ENCODE measurements at places on chromosomes 2 and 18.

- no peak for DNase-seq
- no peaks in the 10 kb centered on the region for H3K4me1 ChIP-seq
- H3K4me3 ChIP-seq = no peak overlapping the region
- H3K27me3 ChIP-seq = no peaks in the 10 kb centered on the region
These were observed 211.0 kb downstream of the PIK3C3 start for GRCh38 chr18:42165922-42166513.

DNA sequence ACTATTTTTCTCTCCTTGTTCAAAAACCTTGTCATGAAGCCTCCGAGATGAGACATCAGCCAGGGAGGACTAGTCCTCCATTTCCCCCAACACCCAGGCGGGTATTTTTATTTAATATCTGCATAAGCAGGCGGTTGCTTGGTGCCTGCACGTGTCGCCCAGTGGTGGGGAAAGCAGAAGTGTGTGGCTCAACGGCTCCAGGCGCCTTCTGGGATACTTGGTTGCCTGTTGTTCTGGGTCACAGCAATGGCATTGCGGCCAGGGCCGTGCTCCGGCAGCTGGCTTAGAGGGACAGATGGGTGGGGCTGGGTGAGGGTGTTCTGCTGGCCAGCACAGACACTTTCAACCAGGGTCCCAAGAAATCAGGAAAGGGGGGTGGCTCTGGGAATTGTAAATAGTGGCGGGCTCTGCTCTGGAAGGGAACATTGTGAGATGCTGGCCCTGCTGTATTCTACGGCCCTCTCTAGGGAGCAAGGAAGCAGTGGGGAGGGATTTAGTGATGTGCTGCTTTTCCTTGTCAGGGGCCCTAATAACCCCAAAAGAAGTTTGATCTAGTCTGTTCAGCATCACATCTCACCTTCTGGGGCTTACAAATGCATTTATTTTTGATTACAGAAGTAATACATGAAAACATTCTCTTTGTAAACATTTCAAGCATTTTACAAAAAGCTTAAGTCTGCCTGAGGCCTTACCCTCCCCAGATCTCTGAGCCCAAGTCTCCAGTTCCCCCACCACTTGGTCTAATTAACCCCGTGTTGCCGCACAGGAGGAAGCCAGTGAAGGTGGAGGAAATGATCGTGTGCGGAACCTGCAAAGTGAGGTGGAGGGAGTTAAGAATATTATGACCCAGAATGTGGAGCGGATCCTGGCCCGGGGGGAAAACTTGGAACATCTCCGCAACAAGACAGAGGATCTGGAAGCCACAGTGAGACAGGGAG lies 1.1 kb downstream of the VAMP8 start:
- H3K27ac ChIP-seq = no peak overlapping the region
- H3K36me3 ChIP-seq = no peaks in the 10 kb centered on the region
- no peak overlapping the region for H3K4me3 ChIP-seq

DNA sequence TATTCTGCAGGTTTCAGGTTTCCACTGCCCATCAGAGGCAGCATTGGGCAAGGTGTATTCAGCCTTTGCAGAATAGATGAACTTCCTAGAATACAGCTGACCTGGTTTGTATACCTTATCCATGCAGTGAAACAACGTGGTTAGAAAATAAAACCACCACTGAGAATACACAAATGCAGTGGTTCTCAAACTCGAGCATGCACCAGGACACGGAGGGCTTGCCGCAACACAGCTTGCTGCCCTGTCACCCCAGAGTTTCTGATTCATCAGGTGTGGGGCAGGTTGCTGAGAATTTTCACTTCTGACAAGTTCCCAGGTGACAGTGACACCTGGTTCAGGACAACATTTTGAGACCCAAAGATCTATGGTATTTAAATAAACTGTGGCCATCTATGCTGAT lies 23.4 kb upstream of the C1D start:
- no peak for DNase-seq
- peaks cover 3% of the 10 kb centered on the region for H3K27me3 ChIP-seq
- H3K27ac ChIP-seq = no peak overlapping the region
- H3K4me1 ChIP-seq = no peaks in the 10 kb centered on the region
- no peaks in the 10 kb centered on the region for H3K36me3 ChIP-seq
- no peak overlapping the region for H3K4me3 ChIP-seq

- no peak overlapping the region for H3K27ac ChIP-seq
- H3K4me1 ChIP-seq = no peaks in the 10 kb centered on the region
- no peak for DNase-seq
- no peaks in the 10 kb centered on the region for H3K36me3 ChIP-seq
These were observed 7.7 kb upstream of the PXDN start for GRCh38 chr2:1751767-1752725.

- no peaks in the 10 kb centered on the region for H3K27me3 ChIP-seq
- H3K4me3 ChIP-seq = no peak overlapping the region
- H3K36me3 ChIP-seq = no peaks in the 10 kb centered on the region
- H3K27ac ChIP-seq = no peak overlapping the region
- DNase-seq = no peak
These were observed 19.4 kb upstream of the PRLH start for GRCh38 chr2:237546876-237547395.

DNA sequence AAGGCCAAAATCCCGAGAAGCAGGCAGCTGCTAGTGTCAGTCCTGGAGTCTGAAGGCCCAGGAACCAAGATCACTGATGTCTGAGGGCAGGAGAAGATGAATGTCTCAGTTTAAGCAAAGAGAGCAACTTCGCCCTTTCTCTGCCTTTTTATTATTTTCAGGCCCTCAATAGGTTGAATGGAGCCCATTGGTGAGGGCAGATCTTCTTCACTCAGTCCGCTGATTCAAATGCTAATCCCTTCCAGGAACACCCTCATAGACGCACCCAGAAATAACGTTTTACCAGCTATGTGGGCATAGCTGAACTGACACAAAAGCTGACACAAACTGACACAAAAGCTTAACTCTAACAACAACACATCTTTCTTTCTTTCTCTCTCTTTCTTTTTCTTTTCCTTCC lies 78.0 kb upstream of the KCNJ3 start:
- DNase-seq = no peak
- no peak overlapping the region for H3K4me3 ChIP-seq
- H3K27ac ChIP-seq = no peak overlapping the region
- H3K27me3 ChIP-seq = no peaks in the 10 kb centered on the region
- no peaks in the 10 kb centered on the region for H3K36me3 ChIP-seq

DNA sequence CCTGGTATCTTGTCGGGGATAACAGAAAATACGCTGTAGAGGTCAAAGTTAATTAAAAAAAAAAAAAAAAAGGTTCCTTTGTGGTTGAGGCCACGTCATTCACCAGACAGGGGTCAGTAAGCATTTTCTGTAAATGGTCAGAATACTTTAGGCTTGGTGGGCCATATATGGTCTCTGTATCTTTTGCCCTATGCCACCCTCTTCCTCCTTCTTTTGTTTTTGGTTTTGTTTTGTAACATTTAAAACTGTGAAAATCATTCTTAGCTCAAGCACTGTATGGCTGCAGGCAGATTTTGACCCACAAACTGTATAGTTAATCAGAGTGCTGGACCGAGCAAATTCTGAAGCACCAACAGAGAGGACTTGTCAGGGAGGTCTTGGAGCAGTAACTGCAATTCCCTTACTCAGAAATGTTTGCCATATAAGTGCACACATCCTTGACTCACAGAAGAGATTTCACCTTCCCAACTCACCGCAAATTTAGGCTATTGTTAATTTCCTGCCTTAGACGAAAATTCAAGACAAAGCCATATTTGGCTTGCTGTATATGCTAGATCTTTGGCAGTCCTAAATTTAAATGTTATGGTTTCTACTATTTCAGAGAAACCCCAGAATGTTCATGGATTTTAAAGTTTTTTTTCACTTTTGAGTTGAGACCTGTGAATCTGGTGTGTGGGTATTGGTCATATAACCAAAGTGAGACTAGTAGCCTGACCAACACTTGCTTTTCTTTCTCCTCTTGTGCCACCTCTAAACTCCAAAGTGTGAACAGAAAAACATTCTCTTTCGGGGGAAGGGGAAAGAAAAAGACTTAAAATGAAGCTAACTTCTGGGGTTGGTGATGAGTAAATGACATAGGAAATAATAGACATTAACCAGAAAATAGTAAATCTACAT lies 65.4 kb downstream of the DOCK10 start:
- H3K4me1 ChIP-seq = no peaks in the 10 kb centered on the region
- H3K4me3 ChIP-seq = no peak overlapping the region
- H3K27me3 ChIP-seq = no peaks in the 10 kb centered on the region
- H3K27ac ChIP-seq = no peak overlapping the region
- no peak for DNase-seq

DNA sequence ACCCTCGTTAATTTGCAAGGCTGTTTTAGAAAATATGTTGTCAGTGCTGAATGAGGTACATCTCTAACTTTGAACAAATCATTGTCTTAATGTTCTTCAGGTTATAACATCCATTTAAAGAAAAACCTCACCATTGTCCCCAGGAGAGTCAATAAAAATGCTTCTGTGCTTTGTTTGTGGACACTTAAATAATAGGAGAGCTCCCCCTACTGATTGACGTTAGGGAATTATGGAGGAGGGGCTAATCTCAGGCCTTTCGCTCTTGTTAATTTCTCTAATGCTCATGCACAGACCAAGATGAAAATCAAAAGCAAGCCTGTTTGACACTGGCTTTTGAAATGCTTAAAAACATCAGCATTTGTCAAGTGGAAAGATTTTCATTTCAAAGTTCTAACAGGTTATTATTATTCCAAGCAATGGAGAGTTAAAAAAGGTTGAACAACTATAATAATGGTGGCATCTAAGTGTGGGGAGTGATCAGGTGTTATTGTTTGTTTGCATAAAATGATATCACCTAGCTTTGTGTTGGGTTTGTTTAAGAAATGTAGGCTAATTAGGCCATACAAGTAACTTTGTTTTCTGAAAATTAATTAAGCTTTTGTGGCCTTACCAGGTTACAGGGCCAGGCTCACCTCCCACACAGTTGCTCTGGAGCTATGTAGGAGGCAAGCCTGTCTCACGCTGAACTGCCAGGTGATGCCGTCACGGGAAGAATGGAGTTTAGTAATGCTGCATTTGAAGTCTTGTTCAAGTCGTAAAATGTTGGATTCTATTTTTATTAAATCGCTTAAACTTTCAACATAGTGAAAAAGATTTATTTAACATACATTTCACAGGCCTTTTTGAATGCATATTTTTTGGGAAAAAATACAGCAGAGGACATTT lies 51.7 kb upstream of the SMIM21 start:
- DNase-seq = peak; percentile 32
- no peaks in the 10 kb centered on the region for H3K27me3 ChIP-seq
- no peaks in the 10 kb centered on the region for H3K4me1 ChIP-seq
- no peak overlapping the region for H3K27ac ChIP-seq
- H3K36me3 ChIP-seq = no peaks in the 10 kb centered on the region
- H3K4me3 ChIP-seq = no peak overlapping the region

DNA sequence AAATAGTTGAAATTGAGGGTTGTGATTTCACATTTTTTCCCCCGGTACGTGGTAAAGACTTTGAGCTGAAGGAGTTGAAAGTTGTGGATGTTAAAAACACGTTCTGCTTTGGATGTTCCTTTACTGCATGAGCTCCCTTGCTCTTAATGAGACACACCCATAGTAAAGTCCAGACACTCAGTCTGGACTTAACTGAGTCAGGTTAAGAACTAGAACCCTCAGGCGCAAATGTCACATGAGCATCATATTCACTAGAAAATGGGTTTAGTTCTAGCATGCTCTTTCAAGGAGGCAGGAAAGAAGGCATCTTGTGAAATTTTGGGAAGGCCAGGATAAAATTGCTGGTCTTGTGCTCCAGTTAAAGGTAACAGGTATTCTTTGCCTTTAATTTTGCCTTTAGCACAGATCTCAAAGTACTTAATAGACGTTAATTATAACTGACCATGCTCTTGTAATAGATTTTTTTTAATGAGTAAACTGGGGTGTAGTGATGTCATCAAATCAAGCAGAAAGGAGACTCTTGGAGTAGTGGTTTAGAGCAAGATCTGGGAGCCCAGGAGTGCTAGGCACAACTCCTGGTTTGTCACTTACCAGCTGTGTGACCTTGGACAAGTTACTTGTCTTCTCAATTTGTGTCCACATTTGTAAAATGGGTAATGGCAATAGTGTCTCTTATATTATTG lies 20.6 kb downstream of the ITGA6 start:
- no peaks in the 10 kb centered on the region for H3K36me3 ChIP-seq
- H3K4me1 ChIP-seq = peaks cover 4% of the 10 kb centered on the region
- DNase-seq = no peak
